ENCODE measurements at places on chromosomes 2 and 18.

GRCh38 chr2:173978447-173978846, 13.3 kb upstream of the SP3 start:
- no peak for DNase-seq

- no peak for DNase-seq
Observed at GRCh38 chr2:239025096-239025801, 177.4 kb downstream of the TWIST2 start.

- no peak for DNase-seq
Observed at GRCh38 chr2:131039535-131039907, 53.7 kb downstream of the FAM168B start.

DNA sequence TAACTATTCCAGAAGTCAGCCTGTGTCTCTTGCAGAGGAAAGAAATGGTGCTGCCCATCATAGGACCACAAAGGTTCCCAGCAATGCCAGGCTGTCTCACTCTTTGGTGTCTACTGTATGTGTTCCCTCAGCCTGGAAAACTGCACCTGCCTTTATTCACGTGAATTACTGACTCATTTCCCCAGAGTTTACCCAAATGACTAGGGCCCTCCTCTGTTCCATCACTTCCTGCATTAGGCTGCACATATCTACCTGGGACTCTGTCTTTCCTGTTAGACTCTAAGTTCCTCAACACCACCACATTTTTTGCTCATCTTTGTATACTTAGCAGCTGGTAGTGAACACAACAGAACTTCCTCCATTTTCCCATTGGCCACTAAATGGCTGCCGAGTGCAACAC, 188.3 kb downstream of the FHOD3 start:
- no peak for DNase-seq

DNA sequence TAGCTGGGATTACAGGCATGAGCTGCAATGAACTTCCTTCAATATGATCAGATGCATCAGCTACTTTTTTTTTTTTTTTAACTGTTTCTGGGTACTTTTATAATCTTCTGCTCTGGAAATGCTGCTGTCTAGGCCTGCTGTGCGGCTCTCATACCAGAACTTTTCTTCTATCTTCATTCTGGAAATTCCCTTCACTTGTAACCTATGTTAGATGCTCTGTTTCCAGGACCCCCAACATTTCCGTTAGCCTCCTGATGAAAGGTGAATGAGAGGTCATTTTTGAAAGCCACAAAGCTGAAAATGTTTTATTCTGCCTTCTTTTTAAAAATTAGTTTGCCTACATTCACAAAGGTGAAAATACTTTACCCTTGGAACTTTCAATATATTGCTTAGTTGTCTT, 8.6 kb downstream of the AGFG1 start:
- no peak for DNase-seq

DNA sequence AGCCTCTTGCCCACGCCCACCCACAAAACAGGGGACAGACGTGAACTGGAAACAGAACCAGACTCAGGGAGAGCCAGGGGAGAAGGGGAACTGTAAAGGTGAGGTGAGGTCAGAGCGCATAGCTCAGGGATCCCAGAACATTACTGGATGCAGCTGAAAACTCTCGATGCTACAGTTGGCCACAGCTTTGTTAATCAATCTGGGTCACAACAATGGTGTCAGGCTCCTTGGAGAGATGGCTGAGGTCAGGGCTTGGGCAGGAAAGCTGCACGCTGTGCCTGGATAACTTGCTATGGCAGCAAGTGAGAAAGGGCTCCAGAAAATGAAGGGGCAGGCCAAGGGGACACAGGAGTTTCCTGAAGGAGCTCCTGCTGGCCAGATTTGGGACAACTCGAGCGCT, 263.3 kb downstream of the TFCP2L1 start:
- DNase-seq: no peak

DNA sequence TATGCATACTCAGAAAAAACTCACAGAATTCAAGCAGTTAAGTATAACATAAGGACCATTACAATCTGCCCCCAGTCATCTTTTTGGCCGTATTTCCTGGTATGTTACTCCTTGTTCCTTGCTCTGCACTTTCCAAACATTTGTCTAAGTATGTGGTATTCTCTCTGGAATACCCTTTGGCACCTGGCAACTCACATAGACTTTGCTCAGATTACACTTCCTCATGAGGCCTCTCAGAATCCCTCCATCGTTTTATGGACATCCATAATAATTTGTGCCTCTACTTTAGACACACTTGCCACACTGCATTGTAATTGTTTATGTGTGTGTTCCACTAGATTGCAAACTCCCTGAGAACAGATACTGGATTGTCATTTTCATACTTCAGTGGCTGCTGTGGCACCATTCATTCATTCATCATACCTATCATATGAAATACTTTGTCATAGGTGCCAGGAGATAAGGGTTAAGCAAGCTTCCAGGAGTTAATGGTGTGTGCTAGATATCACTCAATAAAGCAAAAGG, 84.0 kb downstream of the HIBCH start:
- no peak for DNase-seq

GRCh38 chr18:56168049-56168781, 470.2 kb downstream of the TXNL1 start:
- DNase-seq: no peak

DNA sequence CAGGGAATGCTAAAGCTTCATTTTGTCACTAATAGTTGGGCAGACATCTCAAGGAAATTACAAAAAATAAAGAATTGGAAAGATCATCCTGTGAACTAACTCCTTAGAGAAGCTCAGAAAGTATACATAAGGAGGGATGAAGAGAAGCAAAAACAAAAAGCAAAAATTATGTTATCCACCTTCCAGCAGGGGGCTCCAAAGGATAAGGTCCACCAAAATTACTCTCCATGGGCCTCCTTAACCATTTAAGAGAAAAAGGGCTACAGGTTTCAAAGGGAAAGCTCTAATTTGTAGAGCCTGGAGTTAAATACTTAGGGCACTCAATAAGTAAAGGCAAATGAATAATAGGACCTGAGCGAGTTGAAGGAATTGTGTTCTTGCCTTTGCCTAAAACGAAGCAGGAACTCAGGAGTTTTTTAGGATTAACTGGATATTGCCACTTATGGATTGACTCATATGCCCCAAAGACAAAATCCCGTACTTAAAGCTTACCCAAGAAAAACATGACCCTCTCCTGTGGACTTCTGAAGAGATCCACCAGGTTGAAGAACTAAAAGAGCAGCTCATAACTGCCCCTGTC, 1167.9 kb downstream of the DSC3 start:
- DNase-seq: no peak

DNA sequence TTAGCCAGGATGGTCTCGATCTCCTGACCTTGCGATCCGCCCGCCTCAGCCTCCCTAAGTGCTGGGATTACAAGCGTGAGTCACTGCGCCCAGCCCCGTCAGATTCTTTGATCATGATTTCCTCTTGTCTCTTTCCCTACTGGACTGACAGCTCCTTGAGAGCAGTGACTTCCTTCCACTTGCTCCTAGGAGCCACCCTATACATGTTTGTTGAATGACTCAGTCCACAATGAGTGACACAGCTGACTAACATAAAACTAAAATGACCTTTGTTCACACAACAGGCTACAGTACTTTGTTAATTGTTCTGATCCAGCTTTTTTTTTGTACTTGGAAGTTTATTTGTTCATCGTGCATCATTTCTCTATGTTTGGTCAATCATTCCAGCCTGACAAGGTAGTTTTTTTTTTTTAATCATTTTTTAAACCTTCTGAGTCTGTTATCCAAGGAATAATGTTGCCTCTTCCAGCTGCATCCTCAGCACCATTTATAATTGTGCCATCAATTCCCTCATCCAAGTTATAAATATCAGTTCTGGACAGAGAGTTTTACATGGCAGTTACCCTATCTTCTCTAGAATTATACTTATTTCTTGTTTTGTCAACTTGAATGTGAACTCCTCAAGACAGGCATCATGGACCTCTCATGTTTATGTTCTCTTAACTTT, 42.9 kb upstream of the TUBA3E start:
- no peak for DNase-seq

DNA sequence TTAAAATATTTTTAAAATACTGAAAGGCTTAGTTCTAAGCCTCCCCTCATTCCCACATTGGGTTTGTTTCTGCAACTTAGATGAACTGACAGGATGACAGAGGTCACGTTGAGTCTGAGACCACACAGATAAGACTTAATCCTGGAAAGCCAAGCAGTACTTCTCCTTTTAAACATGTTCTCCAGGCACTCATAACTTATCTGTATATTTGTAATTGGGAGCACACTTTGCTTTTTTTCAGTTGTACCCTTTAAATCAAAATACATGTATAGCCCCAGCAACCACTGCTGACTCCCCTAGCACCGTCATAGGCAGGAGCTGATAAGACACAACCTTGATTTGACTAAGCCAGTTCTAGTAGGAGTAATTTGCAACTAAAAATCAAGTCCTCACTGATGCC, 394.8 kb downstream of the PID1 start:
- DNase-seq: no peak

GRCh38 chr18:36355511-36355910, 58.0 kb downstream of the FHOD3 start:
- no peak for DNase-seq

DNA sequence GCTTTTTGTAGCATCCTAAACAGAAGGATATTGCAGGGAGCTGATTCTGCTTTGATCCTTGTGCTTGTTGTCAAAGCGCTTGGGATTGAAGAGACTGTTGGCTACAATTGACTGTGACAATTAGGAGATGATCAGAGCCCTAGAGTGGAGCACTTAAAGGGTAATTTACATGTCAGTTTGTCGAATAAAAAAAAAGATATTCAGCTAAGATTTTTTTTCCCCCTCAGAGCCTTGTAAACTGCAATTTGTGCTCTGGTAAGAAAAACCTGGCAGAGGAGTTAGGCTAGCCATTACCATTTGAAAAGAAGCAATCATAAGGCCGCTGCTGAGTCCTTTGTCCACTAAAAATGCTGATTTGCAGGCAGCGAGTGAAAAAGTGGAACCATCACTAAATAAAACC, 47.8 kb upstream of the ZEB2 start:
- no peak for DNase-seq

DNA sequence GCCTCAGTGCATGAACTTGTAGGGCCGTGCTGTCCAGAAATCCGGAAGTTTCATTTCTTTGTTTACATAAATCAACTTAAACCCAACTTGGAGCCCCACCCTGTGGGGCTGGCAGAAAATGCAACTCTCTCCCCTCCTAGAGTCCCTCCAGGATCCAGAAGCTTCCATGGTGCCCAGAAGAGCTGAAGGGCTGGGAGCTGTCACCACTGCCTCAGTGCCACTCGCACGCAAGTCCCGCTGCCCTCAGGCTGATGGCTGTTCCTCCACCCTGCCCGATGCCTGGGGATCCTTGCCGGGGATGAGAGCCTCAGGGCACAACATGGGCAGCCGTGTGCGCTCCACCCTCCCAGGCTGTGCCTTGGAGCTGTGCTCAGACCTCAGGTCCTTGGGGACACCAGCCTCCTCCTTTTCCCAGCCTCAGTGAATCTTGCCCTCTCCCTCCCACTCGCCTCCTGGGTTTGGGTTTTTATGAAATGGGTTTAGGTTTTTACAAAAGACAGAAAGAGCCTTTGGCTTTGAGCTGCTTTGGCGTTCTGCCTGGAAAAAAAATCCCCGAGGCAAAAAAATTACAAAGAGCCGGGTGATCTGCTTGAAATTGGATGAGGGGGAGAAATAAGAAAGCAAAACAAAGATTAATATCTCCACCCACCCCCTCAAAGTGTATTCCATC, 155.2 kb downstream of the TWIST2 start:
- no peak for DNase-seq

Measured in activated T-helper 1 cell treated with anti-CD3 and anti-CD28 coated beads, Interleukin-2, amount 50 U/mL, for 16 hours (primary cell).